ENCODE measurements at places on chromosomes 3 and 15.

DNA sequence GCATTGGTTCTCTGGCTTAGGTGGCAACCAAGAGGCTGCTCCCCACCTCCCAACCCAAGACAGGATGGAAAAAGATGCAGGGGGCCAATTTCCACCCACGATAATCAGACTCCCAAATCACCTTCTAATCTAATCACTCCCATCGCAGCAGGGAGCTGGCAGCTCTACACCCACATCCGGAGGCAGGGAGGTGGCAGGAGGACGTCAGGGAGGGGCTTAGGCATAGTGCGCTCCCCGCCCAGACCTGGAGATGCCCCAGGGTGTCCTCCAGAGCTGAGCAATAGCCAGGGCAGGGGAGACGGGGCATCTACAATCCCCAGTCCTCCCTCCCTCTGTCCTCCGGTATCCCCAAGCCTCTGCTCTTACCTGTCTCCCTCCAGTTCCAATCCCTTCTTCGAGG is 70.5 kb upstream of the SEC13 start:
- no peak for DNase-seq

GRCh38 chr3:55376753-55377347 is 110.3 kb downstream of the WNT5A start:
- no peak for DNase-seq

DNA sequence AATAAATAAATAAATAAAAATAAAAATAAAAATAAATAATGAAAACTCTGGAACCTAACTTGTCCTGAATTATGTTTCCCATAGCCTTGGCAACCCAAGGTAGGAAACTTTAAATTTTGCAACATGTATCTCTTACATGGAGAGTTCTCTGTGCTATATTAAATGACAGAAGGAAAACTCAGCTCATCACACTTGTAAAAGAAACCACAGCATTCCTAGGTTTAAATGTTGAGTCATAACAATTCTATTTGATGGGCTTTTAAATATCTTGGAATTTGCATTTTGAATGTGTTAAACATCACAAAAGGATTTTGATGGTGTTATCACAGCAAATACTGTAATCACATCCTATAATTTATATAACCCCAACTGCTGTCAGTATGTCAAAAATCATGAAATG is 144.2 kb downstream of the LRTM1 start:
- no peak for DNase-seq

- no peak for DNase-seq
Observed at GRCh38 chr15:65960586-65960985, 91.3 kb downstream of the RAB11A start.

DNA sequence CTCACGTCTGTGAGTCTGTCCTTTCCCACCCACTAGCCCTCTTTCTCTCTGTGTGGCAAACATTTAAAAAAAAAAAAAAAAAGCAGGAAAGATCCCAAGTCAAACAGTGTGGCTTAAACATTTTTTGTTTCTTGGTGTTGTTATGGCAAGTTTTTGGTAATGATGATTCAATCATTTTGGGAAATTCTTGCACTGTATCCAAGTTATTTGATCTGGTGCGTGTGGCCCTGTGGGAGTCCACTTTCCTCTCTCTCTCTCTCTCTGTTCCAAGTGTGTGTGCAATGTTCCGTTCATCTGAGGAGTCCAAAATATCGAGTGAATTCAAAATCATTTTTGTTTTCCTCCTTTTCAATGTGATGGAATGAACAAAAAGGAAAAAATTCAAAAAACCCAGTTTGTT is 97.7 kb downstream of the GAP43 start:
- no peak for DNase-seq

- no peak for DNase-seq
Observed at GRCh38 chr3:25151903-25152295, 276.2 kb upstream of the RARB start.

DNA sequence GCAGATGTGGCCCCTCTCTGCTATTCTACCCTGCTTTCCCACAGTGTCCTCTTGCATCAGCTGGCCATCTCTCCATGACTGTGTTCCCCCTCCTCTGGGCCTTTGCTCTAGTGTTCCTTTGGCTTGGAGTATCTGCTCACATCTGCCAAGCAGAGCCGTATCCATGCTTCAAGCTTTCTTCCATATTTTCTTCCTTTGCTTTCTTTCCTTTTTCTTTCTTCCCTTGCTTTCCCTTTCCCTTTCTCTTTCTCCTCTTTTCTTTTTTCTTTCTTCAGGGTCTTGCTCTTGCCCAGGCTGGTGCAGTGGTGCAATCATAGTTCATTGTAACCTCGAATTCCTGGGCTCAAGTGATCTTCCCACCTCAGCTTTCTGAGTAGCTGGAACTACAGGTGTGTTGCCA is 12.6 kb downstream of the KLHL18 start:
- no peak for DNase-seq

GRCh38 chr3:49132437-49133225 is at the start of gene LAMB2:
Gene LAMB2, minus strand, starts transcription at chr3:49133050. Its CDS starts 183 bp downstream, at chr3:49132867.
- no peak for DNase-seq

DNA sequence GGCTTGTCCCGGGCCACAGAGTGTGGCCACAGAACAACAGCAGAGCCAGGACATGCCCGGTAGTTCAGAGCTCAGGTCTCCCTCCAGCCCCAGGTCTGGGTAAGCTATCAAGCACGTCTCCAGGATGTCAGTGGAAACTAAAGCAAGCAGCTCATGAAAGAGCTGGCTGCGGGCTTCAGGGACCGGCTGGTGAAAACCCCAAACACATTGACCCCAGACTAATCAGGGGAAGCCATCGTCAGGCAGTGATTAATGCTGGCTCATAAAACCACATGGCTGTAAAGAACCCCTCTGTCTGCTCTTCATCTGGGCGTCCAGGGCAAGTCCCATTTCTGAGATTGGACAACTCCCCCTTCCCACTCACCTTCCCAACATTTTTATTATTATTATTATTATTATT is 37.8 kb downstream of the LMCD1 start:
- no peak for DNase-seq

DNA sequence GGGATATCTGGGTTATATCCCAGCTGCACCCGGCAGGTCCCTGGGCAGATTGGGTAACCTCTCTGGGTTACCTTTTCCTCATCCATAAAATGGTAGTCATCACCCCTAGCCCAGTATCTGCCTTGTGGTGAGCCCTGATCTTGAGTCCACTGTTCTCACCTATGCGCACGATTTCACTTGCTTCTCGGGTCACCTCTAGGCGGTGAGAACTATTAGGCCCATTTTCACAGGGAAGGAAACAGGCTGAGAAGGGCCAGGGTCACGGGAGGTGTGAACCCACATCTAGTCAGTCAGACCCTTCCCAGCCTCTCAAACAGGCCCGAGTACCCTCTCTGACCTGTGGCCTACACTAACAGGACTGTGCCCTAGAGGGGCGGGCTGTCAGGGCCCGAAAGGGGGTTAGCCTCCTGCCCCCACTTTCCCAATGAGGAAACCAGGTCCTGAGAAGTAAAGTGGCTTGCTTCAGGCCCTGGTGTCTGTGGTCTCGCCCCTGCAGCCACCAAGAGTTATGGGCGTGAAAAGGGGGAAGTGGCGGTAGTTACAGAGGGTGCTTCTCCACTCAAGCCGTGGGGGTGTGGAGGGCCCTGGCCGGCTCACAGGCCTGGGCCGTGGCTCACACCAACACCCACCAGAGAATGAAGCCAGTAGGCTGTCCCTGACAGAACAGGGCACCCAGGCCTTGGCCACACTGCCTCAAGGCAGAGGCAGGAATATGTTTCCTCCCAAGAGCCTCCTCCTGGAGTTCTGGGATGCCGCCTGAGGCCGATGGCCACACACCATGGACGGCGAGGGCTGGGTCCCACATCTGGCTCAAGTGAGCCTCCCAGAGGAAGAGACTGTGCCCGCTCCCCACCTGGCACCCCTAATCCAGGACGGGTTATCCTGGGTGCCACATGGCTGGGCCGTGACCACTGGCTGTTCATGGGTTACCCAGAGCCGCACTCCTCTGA is 19.5 kb downstream of the PSTPIP1 start:
- no peak for DNase-seq

DNA sequence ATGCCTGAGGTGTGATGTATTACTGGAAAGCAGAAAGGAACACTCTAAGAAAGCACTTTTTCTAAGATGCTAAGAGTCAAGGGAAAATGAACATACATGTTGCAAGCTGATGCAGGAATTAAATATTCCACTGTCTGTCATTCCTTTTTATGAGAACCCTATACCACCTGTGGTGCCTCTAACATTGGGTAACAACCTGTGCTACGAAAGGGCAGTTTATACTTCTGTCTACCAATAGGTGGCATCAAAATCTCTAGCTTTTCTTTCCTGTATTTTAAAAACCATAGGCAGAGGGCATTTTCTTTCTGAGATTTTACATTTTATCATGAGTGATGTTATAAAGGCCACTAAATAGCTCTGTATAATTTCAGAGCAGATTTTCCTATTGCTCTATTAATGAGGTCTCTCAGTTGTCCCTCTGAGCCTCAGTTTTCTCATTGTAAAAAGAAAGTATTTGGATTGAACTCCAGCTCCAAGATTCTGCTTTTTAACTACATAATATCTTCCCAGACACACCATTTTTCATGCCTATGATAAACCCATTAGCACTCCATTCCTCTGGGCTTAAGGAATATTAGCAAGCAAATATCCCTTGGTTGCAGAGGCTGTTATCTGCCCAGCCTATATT is 3.5 kb upstream of the CPNE4 start:
- no peak for DNase-seq

All from activated T-helper 1 cell treated with anti-CD3 and anti-CD28 coated beads, Interleukin-2, amount 50 U/mL, for 16 hours (primary cell).